Pancreas (tissue), 10 donors: ENCODE measurements at places on chromosomes 5 and 9. TPM values are rescaled to one million over a fixed set of nuclear protein-coding genes. Genes with fewer than 3 reads are reported as not detected.

Gene BTNL3
- polyA plus RNA-seq: 0.14 TPM

Gene CATSPER3
- 1.7 TPM for polyA plus RNA-seq

Gene OR1L8
- not detected for polyA plus RNA-seq

Gene SNX24
- polyA plus RNA-seq: 7.5 TPM

Gene GLRA1
- 0.08 TPM for polyA plus RNA-seq

Gene AMBP
- 178 TPM for polyA plus RNA-seq

Gene BARHL1
- polyA plus RNA-seq: 0.27 TPM

Gene CNTNAP3B
- 1.7 TPM for polyA plus RNA-seq

Gene WNK2
- polyA plus RNA-seq: 77.4 TPM

Gene PLCXD3
- polyA plus RNA-seq: 14.2 TPM

Gene GPRIN1
- polyA plus RNA-seq: 0.72 TPM

Gene N4BP3
- 1.1 TPM for polyA plus RNA-seq

Gene STRBP
- 8.0 TPM for polyA plus RNA-seq

Gene DDX4
- polyA plus RNA-seq: 0.02 TPM

Gene PCDHA6
- 0.42 TPM for polyA plus RNA-seq

Gene AGXT2
- polyA plus RNA-seq: not detected

Gene HTR1A
- polyA plus RNA-seq: not detected

Gene PCDHGA7
- 0.92 TPM for polyA plus RNA-seq

Gene TEX48
- not detected for polyA plus RNA-seq

Gene C9orf153
- polyA plus RNA-seq: 0.42 TPM

Gene CFAP77
- not detected for polyA plus RNA-seq

Gene OR13J1
- polyA plus RNA-seq: not detected

Gene GFM2
- polyA plus RNA-seq: 12.5 TPM

Gene PCYOX1L
- polyA plus RNA-seq: 5.8 TPM

Gene C5orf52
- polyA plus RNA-seq: not detected

Gene KIF4B
- polyA plus RNA-seq: not detected

Gene PAPPA
- 0.16 TPM for polyA plus RNA-seq

Gene PFN3
- not detected for polyA plus RNA-seq

Gene IFNA13
- polyA plus RNA-seq: 0.07 TPM

Gene HRCT1
- polyA plus RNA-seq: 0.33 TPM

Gene ZNF79
- 3.4 TPM for polyA plus RNA-seq

Gene CEL
- 4,565 TPM for polyA plus RNA-seq

Gene SPATA31A5
- not detected for polyA plus RNA-seq

Gene BASP1
- 1.4 TPM for polyA plus RNA-seq
